ENCODE measurements at places on chromosomes 4 and X.

DNA sequence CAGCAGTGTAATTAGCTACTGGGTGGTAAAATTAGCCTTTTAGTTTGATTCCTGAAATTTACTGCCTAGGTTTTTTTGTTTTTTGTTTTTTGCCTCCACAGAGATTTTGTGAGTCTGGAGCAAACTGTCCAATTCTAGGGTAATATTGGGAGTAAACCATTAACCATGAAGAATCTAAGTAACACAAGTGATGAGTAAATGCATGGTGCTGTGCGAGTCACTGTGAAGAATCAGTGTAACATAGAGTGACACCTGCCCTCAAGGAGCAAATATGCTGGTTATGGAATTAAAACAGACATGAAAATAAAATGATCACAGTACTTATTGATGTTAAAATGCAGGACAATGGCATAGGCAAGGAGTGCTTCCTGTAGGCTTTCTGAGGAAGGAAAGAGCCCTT lies 60.1 kb downstream of the LRP2BP start:
- no peak for DNase-seq

DNA sequence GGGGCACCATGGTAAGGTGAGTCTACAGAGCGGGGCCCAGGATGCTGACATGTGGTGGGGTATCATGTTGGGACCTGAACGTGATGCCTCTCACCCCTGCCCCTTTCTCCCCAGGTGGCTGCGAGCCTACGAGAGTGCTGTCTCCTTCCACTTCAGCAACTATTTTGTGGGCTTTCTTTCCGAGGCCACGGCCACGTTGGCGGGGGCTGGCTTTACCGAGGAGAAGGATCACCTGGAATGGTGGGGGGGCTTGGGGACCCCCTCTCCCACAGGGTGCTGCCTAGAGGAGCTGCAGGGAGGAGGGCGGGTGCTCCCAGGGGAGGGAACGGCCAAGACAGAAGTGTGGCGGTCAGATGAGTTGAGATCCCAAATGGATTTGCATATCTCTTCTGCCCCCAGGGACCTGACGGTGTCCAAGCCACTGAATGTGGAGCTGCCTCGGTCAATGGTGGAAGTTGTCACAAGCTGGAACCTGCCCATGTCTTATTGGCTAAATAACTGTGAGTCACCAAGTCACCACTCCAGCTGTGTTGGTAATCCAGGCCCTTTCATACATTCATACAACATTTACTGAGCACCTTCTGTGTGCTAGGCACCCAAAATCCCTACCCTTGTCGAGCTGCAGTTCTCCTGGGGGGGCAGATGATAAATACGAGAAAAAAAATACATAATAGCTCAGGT lies 5.5 kb downstream of the PORCN start:
- no peak for DNase-seq

GRCh38 chrX:69014200-69014599 lies 151.1 kb downstream of the PJA1 start:
- DNase-seq: no peak

GRCh38 chrX:41350976-41351569 lies 17.1 kb downstream of the DDX3X start:
- DNase-seq: no peak

- no peak for DNase-seq
Measured at GRCh38 chr4:126906466-126906865, 726.3 kb upstream of the INTU start.

DNA sequence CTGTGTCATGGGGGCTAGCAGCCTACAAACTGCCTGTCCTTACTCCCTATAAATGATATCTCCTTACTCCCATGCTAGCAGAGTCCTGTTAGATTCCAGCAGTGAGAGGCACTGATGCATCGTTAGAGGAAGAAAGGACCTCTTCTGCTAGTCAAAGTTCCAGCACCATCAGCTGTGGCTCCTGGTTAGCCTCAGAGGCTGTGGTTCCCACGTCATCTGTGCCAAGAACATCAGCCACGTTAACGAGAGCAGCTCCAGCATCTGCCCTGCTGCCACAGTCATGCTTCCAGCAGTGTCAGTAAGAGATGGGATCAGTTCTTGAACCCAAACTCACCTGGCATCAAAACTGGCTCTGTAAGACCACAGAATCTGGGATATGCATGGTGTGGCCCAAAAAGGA lies 88.5 kb downstream of the SLC2A9 start:
- DNase-seq: no peak
